ENCODE measurements at places on chromosomes 11 and 22.

DNA sequence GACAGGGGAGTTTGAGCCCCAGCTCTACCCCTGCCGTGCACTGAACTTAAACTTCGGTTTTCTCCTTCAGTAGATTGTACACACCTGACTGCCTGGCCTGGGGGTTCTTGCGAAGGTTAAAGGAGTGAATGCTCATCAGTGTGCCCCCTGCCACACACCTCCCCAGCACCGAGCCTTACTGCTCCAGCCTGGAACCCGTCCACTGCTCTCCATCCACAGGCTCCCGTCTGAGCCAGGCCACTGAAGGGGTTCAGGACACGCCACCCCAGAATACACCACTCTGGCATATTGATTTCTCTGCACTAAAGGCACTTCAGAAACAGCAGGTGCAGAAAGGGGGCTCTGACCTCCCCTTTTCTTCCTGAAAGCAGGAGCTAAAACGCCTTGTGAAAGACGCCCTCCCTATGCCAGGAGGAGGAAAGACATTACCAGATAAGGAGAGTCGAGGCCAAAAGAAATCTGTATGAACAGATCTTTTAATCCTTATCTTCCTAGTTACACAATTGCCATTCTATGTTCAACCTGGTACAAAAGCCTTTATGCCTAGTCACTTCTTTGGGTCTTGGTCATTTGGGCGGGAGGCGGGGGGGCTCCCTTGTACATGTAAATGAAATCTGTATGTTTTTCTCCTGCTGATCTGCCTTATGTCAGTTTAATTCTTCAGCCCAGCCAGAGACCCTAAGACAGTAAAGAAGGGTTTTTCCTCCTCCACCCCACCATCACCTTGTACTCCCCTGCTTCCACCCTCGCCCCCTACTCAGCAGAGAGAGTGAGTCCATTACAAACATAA is 1.9 kb upstream of the SSTR3 start:
- DNase-seq: peak; percentile 24

- peak; percentile 32 for DNase-seq
Measured at GRCh38 chr11:2540992-2541680, 96.3 kb downstream of the KCNQ1 start.

- DNase-seq: peak; percentile 71
Measured at GRCh38 chr11:62069374-62069773, 54.4 kb upstream of the INCENP start.

DNA sequence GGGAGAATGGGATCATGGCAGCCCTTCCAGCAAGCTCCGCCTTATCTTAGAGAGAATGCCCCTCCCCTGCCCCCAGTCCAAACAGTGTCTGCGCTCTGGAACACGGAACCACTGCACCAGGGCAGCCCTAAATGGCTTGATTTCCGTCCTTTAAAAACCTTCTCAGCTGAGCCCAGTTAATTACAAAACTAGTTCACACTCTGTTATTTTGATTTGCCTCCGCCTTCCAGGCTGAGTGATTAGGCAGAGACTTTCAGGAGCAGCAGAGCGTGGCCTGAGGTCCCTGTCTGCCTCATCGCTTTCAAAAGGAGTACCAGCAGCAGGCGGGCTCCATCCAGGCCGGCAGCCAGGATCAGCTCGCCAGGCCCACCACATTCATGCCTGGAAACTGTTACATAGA is 313.0 kb downstream of the BRD1 start:
- no peak for DNase-seq

GRCh38 chr11:117970400-117971024 is 15.7 kb upstream of the IL10RA start:
- DNase-seq: peak; percentile 56

- DNase-seq: no peak
Measured at GRCh38 chr11:74673693-74674360, 57.4 kb downstream of the CHRDL2 start.

Measured in suprapubic skin (tissue), 4 donors.